ENCODE measurements at places on chromosomes 11 and 22.

GRCh38 chr11:17036666-17037658 lies 22.7 kb upstream of the PLEKHA7 start:
- no peak for DNase-seq

GRCh38 chr11:128484172-128484571 lies 103.2 kb downstream of the ETS1 start:
- DNase-seq = no peak

- no peak for DNase-seq
Measured at GRCh38 chr11:28673691-28674432, 565.7 kb downstream of the METTL15 start.

DNA sequence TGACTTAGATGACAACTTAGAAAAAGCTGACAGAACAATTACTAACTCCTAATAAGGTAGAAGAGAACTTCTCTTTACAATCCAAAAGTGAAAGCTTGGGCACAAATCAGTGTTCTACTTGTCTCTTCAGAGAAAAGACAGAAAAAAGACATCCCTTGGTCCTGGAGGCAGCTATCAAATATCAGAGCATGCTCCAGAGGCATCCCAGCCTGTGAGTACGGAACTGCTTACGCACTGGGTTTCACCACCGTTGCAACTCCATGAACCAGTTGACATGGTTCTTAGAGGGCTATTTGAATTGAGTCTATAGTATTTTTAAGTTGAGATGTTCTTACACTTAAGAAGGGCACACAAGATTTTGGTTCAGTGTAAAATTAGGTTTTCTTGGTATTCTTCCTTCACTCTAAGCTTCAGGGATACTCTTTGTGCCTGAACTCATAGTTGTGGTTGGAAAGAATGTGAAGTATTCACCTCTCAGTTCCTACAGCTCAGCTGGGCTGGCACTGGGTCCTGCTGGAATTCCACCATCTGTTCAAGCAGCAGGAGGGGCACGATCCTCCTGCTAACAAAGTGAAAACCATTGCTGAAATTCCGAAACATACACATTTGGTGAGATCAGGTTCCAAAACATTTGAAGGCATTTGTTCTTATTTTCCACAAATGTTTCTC lies 6.3 kb downstream of the AKIP1 start:
- no peak for DNase-seq

DNA sequence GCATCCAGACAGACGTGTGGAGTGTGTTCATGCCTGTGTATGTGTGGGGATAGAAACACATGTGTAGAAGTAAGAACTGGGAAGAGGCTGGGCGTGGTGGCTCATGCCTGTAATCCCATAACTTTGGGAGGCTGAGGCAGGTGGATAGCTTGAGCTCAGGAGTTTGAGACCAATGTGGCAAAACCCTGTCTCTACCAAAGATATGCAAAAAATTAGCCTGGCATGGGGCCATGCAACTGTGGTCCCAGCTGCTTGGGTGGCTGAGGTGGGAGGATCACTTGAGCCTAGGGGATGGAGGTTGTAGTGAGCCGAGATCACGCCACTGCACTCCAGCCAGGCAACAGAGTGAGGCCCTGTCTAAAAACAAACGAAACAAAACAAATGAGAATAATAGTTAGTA lies 1166.6 kb downstream of the TBC1D22A start:
- no peak for DNase-seq
